Stimulated activated CD8-positive, alpha-beta memory T cell treated with anti-CD3 and anti-CD28 coated beads, Interleukin-7, amount 100 ng/mL, for 1 hour (primary cell): ENCODE measurements at places on chromosomes 3 and 15.

DNA sequence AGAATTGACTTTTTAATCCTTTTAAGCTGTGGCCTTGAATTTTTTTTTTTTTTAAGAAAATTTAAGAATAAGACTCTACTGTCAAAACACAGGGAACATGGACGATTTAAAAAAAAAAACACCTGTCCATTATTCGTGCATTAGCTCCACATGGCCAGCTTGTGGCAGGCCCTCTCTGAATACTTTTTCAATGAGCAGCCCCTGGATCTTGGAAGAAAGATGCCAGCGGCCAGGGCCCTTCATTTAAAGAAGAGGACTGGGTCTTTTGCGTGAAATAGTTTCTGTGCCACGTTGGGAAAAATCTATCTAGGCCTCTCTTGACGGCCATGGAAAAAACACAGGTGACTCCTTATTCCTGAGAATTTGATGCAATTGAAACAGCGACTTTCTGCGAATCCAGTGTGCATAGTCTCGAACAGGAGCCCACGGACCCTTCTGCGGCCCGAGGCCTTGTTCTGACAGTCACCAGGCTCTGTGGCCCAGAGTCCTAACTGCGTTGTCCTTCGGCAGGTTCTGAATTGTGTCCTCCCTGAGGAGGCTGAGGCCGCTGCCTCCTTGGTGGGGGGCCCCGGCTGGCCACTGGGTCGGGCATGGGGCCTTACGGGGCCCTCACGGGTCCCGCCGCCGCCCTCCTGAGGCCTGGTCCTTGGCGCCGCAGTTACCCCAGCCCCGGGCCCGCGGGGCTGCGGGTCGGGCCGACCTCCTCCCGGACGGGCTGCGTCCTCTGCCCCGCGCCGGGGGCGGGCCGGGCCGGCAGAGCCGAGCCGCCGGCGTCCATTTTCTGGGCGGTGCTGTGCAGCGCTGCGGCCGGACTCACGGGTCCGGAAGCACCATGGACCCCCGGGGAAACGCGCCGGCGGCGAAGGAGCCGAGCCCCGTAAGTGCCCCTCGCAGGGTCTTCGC, 33.5 kb downstream of the ZBTB38 start:
- DNase-seq: no peak

GRCh38 chr3:35335703-35336102, 303.6 kb upstream of the ARPP21 start:
- no peak for DNase-seq

DNA sequence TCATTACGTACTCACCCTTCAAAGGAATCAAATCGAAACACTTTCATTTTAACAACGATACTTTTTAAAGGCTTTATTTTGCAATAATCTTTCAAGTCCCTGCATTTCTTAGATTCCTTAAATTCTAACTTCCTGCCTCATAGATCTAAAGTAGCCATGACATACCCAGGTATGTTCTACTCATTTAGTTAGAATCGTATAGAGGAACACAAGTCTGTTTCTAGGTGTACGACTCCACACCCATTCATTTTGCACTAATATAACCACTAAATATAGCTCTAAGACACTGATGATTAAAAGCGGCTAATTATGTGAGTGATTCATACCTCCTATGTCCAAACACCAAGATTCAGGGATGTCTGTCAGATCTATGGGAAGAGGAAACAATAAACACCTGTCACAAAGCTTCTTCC, 1.3 kb downstream of the ATP13A3 start:
- DNase-seq: no peak

DNA sequence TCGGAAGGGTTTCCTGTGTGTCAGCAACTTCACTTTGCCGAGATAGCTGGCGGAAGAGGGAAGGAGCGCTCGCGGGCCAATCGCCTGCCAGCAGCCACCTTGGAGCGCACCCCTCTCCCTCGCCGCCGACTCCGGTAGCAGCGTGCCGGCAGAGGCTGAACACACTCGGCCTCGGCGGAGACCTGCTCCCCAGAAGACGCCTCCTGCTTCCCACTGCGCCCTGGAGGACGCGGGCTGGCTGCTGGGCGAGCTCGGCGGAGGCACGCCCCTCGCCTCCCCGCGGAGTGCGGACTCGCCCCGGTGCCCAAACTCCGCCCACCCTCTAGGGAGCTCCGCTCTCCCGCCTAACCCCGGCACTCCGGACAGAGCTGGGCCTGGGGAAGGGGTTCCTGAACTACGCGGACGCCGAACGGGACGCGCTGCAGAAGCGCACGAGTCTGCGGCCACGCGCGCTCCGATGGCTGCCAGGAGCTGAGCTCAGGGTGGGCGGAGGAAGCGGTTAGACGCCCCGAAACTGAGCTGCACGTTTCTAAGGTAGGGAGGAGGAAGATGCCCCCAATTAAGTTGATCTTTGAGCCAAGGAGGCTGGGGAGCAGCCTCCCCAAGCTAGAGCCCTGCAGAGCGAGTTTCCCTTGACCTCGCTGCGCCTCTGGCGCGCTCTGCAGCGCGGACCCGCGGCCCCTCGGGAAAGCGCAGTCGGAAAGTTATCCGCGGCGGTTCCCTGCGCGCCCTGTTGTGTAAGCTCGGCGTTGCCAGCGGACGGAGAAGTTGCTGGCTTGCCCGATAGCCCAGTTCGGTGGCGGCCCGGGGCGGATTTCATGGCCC, at the start of gene P2RY1:
Gene P2RY1 (plus strand): TSS at position 356 of the 825 bp plus-strand sequence. CDS start 652 bp downstream, outside the sequence.
- no peak for DNase-seq

GRCh38 chr15:33315044-33315443, 4.3 kb downstream of the RYR3 start:
- DNase-seq: no peak

DNA sequence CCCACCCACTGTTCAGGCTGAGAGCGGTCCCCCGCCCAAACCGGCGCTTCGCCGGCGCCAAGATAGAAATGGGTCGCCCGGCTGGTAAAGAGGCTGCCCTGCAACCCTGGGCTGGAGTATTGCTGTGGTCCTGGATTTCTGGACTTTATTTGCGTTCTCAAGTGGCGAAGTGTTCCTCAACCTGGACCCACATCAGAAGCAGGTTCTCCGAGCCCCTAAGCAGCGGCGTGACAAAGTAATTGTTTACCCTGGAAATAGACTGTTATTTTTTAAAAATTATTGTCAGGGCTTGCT, 481 bp upstream of the DYNC1LI1 start:
- DNase-seq: no peak

DNA sequence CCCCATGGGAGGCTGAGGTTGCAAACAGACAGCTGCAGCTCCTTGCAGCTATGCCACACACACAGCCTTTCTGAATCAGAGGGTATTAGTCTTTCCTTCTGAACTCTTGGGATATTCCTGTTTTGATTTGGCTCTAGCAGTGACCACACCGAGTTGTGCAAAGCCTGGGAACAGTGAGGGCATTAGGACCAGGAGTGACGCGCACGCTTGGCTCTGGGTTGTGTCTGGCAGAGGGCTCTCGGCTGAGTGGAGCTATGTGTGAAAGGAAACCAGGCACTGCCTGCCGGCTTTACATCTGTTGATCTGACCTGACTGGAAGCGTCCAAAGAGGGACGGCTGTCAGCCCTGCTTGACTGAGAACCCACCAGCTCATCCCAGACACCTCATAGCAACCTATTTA, at the start of gene GALNT15:
Gene GALNT15 (plus strand): TSS at position 292 of the 400 bp plus-strand sequence. CDS start 472 bp downstream, outside the sequence.
- DNase-seq: no peak

DNA sequence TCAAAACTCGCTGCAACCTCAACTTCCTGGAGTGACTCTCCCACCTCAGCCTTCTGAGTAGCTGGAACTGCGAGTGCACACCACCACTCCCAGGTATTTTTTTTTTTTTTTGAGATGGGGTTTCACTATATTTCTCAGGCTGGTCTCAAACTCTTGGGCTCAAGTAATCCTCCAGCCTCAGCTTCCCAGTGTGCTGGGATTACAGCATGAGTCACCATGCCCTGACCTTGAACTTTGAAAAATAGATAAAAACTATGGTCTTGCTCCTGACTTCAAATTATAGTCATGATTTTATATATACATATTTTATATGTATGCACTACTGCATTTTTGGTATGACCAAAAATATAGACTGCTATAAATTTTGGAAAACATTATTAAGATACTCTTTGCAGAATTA, 6.9 kb upstream of the PLSCR5 start:
- no peak for DNase-seq

- no peak for DNase-seq
Observed at GRCh38 chr3:156160647-156161046, 40.3 kb downstream of the KCNAB1 start.

DNA sequence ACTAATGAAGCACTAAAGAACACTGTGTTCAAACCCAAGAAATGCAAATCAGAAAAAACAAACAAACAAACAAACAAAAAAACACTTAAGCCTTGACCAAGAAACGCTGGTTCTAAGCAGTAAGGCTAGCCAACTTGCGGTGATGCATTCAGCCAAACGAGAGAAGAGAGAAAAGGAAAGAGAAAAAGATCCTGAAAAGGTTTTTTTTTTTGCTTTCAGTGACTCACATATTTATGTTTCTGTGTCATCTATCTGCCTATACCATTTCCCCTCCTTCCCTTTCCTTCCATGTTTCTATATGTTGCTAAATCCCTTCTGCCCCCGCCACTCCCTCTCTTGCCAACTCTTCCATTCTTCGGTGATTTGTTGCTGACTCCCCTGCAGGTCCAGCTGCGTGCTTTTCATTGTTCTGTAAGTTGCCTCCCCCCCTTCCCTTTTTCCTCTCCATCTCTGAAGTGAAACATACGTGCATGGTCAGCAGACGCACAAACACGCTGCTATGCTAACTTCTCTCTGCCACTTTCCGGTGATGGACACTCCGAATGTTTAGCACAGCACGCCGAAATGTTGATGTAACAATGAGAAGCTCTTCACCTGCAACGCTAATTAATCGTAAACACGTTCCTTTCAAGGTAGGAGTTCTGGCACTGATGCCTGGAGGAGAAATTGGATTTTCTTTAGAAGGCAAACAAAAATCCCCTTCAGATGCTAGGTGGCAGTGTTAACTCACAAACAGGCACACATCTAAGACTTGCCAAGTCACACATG, 154.4 kb downstream of the TUSC7 start:
- DNase-seq: no peak

GRCh38 chr15:78302579-78303312, 3.3 kb upstream of the SKIC8 start:
- DNase-seq: no peak

GRCh38 chr15:83107841-83108181, 366 bp downstream of the TM6SF1 start:
- no peak for DNase-seq

DNA sequence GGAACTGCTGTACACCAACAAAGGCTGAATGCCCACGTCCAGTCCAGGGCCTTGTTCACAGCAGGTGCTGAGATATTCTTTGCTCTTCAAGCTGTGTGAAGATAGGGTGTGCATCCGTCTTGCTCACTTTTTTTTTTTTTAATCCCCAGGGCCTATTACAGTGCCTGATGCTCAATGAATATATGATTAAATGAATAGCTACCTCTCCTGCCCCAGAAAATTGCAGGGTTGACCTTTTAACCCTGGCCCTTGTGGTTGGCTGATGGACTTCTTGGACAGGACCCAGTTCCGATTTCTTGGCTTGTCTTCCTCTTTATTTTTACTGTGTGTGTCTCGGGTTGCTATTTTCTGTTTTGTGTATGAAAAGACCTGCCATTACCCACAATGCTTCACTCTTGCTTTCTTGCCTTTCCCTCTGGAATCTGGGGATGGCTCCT, 2.9 kb upstream of the FYTTD1 start:
- no peak for DNase-seq

DNA sequence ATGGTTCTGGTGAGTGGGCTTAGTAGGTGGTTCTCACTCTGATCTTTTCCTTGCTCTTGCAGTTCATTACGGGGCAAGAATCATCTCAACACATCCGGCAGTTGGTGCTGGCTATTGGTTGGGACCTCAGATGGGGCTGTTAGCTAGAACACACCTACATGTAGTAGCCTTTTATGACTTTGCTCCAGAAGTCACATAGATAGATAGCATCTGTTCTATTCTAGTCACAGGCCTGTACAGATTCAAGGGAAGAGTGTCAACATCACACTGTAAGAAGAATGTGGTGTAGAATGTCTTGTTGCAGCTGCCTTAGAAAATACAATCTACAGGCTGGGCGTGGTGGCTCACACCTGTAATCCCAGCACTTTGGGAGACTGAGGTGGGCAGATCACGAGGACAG, 15.1 kb downstream of the RAB5A start:
- DNase-seq: no peak
